ENCODE measurements at places on chromosomes 2 and 18.

DNA sequence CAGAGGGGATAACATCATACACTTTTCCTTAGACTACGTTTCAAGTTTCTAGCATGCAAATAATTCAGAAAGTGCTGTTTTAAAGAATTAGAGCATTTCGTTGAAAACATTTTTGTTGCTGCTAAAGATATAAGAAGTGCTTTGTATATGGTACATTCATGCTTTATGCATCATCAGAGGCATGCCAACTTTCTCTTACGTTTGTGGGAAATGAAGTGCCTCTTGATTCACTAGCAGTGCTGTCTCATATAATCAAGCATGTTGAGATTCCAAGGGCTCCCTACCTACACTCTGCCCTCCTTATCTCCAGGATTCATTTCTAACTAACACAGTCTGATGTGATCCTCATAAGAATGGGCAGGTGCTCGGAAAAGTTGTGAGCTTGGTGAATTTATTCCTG is 748.6 kb upstream of the DDX18 start:
- DNase-seq = no peak

DNA sequence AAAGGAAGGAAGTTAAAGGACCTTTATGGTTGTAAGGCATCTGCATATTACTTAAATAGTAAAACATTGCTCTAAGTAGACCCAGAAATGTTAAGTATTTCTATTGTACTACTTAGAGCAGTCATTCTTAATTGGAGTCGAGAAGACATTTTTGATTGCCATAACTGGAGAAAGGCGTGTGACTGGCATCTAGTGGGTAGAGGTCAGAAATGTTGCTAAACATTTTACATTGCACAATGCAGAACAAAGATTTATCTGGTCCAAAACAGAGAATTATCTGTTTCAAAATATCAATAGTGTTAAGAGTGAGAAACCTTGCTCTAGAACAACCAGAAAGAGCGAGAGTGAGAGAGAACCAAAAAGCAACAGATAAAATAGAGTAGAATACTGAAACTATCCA is 23.3 kb upstream of the ROCK1 start:
- DNase-seq = no peak

GRCh38 chr18:22191346-22191695 is 21.9 kb downstream of the GATA6 start:
- no peak for DNase-seq

GRCh38 chr2:96329456-96329855 is 4.3 kb downstream of the ITPRIPL1 start:
- no peak for DNase-seq

DNA sequence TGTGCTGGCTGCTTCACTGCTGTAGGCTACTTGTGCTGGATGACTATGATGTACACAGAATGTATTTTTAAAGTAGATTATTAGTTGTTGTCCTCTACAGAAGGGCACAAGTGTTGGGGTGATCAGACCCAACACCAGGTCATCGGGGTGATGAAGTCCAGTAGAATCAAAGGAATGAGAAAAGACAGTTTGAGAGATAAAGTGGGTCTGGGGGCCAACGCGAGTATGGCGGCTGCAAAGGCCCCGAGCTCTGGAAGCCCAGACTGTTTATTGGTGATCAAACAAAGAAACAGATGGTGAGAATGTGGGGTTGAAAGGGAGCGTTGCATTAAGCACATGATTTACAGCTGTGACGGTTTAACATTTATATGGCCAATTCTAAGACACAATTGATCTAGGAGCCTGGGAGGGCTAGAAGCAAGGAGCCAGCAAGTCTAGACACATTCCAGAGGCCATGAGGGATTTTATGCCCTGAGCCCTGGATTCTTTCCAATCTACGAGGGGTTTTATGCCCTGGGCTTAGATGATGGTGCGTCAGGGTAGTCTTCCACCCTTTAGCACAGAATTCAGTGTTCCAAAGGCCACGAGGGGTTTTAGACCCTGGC is 153.5 kb downstream of the AGPS start:
- DNase-seq = no peak

GRCh38 chr2:229408356-229408755 is 137.3 kb upstream of the PID1 start:
- no peak for DNase-seq

DNA sequence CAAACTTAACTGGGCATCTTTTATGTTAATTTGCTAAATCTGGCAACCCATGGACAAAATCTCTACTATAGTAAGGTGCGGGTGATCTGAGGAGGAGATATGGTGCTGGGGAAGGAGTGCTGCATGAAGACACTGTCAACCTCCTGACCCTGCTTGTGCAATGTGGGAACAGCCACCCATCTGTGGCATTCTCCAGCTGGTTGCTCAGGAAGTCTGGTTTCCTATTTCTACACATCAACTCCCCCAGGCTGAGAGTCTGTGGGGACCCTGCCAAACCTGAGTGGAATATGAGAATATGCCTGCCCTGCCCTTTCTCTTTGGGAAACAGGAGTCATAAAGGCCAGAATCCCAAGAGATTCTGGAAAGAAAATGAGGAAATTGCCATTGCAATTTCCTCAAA is 60.1 kb upstream of the PAX3 start:
- DNase-seq = no peak

GRCh38 chr18:66495844-66496243 is 108.0 kb downstream of the CDH19 start:
- DNase-seq = peak; percentile 66

DNA sequence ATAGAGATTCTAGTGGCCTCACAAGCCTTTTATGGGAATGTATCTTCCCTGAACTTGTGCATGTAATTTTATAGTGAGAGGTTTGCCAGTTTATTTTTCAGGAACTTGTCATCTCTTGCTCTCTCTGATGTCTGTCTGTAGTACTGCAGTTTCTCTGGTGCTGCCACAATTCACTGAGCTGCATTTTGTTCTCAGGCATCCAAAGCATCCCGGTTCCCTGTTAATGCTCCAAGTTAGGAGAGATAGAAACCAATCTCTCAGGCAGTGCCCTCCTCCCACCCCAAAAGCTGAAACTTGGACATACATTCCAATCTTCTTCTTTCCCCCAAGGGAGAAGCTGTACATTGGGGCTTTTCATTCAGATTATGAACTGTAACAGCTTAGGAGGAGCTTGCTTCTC is 30.1 kb upstream of the GRB14 start:
- no peak for DNase-seq

- DNase-seq = no peak
Measured at GRCh38 chr2:159251296-159252173, 35.0 kb downstream of the WDSUB1 start.
